ENCODE measurements at places on chromosomes 5 and 9. TPM values are rescaled to one million over a fixed set of nuclear protein-coding genes. Genes with fewer than 3 reads are reported as not detected.
A peak's percentile ranks its signal among the peaks of the same experiment; 100 is the strongest.

DNA sequence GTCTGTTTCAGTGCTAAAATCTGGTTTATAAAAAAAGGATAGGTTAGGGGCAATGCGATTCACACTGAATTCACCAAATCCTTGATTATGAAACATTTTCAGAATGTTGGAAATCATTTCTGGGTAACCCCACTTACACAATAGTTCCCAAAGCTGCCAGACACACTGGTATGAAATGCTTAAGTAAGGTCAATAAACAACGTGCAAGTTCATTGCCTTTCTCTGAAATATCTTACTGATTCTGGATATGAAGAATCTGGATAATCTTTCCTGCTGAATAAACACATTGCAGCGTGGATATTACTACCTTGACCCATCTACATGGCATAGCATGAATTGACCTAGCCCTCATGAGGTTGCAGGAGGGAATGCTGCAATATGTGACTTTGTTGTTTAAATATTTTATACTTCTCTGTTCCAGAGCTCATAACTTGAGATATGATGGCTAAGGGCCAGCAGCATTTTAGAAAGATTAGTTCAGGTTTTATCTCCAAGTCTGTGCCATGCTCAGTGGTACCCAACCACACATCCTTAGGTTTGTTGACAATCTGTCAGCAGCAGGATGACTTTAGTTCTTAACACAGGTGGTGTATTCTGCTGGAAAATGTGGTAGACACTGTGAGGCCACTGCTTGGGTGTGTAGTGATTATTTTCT, 121.0 kb downstream of the NREP start:
- no peak for DNase-seq

GRCh38 chr5:65100911-65101631, 332.3 kb downstream of the CWC27 start:
- DNase-seq, result peak; percentile 86

DNA sequence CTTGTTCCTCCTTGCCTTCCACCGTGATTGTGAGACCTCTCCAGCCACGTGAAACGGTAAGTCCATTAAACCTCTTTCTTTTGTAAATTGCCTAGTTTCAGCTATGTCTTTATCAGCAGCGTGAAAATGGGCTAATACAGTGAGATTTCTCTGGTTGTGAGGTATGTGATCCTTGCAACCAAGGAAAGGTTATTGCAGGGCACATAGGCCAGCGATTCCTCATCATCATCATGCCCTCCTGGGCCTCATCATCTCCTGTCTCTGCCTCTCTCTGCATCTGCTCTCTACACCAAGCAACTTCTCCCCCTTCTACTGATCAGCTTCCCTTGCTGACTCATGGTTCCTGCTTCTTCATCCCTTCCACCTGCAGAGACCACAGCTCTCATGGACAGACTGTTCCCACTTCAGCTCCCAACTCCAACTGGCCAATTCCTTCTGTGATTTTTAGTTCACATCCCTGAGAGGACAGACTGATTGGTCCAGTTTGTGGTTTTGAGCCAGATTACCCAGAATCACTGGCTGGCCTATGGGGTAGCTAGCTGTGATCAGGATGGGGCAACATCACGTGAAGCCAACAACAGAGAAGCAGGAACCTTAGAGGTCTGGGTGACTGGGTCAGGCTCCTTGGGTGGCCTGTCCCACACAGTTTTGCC, 53.1 kb downstream of the LIX1 start:
- DNase-seq, result no peak

DNA sequence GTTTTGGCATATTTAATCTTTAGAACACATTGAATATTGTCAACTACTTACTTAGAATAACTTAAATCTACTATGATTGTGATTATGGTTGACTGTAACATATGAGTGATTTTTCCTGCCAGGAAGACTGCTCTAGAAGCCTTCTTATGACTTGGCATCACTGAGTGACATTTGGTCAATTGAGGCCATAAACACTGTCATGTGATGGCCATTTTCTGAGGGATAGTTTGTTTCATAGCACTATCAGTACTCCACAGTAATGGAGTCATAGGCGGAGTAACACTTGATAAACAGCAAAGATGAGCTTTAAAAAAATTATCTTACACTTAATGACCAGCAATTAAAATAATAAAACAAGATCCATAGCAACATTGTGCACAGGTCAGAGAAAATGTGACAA, 31.0 kb downstream of the C9orf40 start:
- DNase-seq, result no peak

The NMUR2 gene
- total RNA-seq, result 0.30 TPM

DNA sequence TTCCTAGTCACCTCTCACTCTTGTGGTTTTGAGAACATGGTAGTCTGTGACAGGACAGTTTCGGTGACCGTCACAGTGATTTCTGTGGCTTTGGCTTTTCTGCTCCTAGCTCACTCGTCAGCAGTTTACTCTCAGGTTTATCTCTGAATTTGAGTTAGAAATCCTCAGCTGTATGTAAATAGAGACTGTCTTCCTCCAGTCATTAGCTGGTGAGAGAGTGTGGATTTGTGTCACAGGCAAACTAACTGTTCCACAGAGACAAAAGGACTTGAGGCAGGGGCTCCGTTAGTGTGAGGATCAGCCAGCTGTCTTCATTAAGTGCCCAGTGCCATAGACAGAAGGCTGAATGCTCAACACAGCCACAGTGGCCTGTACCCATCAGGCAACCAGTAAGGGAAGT, 131.4 kb downstream of the CD180 start:
- DNase-seq, result no peak

The ENTPD2 gene
- not detected for total RNA-seq

The FAXDC2 gene
- 0.12 TPM for total RNA-seq

DNA sequence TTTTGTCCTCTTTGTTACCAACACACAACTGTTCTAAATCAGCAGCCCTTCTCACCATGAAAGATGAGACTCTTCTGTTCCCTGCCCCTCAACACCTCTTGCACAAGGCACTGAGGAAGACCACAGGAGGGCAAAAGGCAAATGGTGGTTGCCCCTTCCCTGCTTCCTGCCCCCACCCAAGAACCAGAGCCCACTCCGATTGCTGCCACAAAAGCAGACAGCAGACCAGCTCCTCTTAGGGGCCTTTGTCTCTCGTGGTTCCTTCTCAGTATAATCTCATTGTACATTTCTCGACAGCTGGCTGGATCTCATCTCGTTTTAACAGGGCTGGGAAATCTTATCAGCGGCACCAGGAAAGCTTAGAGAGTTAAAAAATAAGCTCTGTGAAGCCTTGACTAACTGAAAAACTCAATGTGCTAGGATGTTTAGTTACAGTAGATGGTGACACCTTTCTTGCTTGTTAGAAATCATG, 1.1 kb downstream of the MVB12B start:
- no peak for DNase-seq

DNA sequence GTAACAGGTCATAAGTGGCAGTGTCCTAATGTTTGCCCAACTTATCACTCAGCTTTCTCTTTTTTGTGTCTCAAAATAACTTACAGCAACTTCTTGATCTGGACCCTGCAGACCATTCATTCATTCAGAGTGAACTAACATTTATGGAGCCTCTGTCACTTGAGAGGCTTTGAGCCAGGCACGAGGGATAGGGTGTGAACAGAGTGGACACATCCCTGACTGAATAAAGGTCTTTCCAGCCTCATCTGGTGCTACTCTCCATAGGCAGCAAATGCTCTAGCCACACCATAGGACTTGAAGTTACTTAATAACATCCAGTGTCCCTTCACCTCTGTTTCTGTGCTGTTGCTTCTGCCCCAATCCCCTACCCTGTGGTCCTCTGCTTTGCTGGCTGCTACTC, 212.1 kb upstream of the FBN2 start:
- no peak for DNase-seq

- no peak for DNase-seq
Observed at GRCh38 chr5:140953234-140953633, 13.0 kb upstream of the PCDHAC2 start.

- no peak for DNase-seq
Observed at GRCh38 chr9:126403397-126403796, 76.8 kb downstream of the MVB12B start.

- no peak for DNase-seq
Observed at GRCh38 chr9:82680179-82680935, 382.6 kb downstream of the RASEF start.

DNA sequence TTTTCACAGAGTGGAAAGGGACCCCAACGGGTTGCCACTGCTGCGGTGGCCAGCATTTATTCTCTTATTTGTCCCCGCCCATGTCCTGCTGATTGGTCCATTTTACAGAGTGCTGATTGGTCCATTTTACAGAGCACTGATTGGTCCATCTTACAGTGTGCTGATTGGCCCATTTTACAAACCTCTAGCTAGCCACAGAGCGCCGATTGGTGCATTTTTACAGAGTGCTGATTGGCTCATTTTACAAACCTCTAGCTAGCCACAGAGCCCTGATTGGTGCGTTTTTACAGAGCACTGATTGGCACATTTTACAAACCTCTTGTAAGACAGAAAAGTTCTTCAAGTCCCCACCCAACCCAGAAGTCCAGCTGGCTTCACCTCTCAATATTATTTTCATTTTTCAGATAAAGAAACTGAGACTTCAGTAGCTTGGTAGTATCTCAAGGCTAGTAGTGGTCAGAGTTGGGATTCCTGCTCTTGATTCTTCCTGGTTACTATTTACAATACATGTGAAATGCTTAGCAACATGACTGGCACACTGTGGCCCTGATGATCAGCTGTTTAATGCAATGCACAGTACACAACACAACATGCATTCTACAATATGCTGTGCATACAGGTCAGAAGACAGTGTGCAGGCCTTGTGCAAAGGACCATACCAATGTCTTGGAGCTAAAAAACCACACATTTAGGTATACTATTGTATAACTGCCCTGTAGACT, 63.6 kb upstream of the BOD1 start:
- DNase-seq, result no peak

DNA sequence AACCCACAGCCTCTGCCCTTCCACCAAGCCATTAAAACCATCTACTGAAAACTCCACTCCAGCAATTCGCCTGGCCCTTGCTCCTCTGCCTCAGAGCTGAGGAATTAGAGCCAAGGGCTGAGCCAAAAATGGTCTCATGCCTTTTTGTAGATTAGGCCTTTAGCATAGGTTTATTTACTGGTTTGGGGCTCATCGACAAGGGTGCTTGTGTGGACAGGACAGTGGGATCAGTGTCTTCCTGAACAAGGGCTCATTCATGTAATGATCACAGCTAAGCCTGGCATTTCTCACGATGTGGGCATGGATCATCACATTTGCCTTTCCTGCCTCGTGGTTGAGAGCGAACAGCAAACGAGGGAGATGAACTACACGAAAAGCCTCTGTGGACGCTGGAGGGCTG, 59.2 kb upstream of the PHF24 start:
- DNase-seq, result no peak

GRCh38 chr5:145989428-145989827, 53.0 kb downstream of the SH3RF2 start:
- no peak for DNase-seq

DNA sequence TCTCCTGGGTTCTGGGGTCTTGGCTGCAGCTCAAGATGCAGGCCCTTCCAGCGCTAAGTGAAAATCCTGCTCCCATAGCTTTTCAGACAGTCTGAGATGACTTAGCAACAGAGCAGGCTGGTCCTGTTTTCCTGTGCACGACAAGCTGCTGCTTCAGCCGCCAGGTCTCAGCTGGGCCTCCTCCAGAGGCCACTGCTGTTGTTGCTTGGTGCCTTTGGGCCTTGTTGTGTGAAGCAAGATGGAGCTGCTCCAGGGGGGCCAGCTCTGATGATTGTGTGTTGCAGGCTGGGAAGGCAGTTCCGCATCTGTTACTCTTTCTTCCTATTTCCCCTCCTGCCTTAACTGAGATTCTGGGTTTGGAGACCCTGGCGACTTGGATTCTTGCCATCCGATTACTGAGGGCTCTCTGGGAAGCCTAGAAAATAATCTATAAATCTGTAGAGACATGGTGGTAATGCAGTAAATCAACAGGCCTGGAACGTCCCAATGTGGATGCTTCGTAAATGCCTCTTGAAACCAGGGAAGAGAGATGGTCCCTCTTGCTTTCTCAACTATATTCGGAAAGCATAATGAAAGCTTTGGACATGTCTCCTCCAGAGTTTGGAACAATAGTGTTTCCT, 3.2 kb downstream of the MAP1B start:
- no peak for DNase-seq

DNA sequence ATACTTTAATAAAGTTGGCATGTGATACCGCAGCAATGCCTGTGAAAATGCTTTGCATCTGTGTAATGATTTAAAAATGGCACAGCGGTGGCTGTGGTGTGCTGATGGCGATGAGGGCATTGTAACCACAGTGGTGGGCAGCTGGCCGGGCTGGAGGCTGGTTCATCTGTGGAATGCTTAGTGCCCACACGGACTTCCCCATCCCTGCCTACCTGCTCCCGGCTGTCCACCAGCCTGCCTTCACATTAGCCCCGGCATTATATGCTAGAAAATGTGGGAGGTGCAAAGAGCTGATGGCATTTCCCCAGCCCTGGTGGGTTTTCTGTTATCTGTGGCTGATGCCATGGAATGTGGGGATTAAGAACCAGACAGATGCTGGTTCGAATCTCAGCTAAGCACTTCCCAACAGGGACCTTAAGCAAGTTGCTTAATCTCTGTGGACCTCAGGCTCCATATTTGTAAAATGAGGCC, 2.9 kb upstream of the NDST1 start:
- peak; percentile 81 for DNase-seq

The SOHLH1 gene
- not detected for total RNA-seq

The SLC2A6 gene
- total RNA-seq, result 30.9 TPM

DNA sequence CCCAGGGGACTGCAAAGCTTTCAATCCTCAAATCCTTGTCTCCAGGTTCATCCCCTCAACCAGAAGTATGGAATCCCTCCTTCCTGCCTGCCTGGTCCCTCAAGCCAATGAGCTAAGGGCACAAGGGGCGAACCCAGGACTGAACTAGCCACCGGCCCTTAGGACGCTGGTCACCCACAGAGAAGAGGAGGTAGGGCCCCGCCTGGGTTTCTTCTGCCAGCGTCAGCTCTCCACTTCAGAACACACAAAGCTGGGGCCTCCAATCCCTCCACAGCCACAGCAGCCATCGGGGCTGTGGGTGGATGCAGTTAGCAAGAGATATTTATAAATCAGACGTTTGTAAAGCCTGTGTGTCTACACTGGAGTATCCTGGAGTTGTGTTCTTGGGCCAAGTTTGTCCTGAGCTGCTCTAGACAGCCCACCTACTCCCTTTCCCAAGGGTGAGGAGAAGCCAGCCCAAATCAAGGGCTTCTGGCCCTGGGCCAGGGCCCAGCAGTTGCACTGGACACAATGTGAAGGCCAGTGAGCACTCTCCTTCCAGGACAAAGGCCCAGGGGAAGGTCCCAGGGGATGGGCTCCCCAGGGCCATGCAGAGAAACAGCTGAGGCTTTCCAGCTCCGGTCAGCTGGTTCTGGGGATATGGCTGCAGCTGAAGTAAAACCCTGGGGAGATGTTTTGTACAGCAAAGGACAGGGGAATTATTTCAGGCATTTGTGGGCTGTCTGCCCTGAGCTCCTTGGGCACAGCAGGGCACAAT, 18.9 kb downstream of the AMBP start:
- no peak for DNase-seq

DNA sequence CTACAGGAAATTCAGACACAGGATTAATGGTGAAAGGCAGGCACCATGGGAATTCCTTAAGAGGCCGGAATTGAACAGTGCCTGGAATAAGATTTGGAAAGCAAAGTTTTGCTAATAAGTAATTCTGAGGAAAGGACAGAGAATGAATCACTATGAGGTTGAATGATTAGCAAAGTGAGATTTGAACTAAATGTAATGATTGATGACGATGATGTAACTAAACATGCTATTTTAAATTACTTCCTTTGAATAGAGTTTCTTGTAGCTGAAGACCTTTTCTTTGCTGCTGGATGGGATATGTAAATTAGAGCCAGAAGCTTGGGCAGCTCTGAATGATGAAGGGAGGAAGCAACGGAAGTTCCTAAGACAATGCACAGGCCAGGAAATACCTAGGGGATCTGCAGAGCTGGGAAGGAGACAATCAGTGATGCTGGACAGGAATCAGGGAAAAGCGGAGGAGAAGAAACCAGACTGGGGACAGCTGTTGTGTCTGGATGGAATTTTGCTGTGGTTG, 482.0 kb downstream of the PSAT1 start:
- no peak for DNase-seq

The FOXD4L5 gene
- not detected for total RNA-seq
